ENCODE measurements at places on chromosomes 11 and 22.

DNA sequence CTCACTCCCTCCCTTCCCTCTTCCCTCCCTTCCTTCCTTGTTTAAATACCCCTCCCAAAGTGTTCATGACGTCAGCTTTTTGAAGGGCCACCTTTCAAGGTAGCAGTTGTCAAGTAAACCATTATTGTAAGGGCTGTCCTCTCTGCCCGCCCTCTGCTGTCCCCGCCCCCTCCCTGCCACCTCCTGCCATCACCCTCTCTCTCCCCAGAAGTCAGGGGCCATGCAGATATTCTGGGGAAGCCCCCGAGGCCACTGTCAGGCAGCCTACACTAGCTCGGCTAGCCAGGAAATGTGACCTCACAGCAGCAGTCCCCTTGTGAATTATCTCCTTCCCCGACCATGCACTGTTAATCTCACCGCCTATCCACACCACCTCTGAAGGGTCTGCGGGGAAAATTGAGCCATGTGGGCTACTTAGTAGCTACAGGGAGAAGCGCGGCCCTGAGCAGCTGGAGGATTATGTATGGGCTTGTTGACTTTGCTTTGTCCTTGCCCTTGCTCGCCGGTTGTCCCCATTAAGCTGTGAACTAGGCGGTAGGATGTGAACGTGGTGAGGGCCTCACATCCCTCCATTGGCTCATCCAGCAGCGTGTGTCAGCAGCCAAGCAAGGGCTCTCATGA is 42.1 kb upstream of the ATXN10 start:
- no peak for DNase-seq

GRCh38 chr22:39169797-39170466 is 17.5 kb upstream of the CBX7 start:
- no peak for DNase-seq

- no peak for DNase-seq
Measured at GRCh38 chr11:60389279-60389910, 6.9 kb upstream of the MS4A14 start.

GRCh38 chr22:49086606-49087157 is 741.0 kb downstream of the BRD1 start:
- DNase-seq: no peak

DNA sequence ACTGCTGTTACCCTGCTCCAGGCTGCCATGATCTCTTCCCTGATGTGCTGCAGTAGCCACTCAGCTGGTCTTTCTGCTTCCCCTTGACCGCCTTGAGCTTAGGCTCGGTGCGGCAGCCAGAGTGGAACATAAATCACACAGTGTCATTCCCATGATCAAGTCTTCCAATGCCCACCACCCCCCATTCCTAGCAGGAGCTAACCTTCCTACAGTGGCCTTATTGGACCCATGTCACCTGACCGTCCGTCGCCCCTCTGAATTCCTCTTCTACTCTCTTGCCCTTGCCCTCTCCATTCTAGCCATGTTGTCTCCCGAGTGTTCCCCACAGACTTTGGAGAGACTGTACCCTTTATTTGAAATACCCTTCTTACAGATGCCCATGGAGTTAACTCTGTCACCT is 43.4 kb downstream of the OTOG start:
- DNase-seq: no peak

- no peak for DNase-seq
Measured at GRCh38 chr11:36724742-36725385, 126.8 kb upstream of the RAG2 start.

DNA sequence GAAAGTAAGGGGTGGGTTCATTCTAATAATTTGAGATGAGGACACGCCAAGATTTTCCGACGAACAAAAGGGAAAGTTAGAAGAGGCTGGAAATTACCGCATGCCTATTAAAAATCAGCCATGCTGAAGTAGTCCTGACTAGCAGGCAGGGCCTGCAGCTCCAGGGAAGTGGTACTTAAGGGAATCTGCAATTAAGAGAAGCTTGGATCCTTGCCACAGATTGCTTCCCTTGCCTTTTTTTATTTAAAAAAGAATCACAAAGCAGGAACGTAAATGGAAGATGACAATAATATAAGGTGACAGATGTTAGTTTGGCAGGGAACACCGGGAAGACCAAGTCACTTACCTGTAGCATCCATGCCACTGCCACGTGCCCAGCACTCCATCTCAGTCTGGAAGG is 359.3 kb downstream of the CADM1 start:
- no peak for DNase-seq

DNA sequence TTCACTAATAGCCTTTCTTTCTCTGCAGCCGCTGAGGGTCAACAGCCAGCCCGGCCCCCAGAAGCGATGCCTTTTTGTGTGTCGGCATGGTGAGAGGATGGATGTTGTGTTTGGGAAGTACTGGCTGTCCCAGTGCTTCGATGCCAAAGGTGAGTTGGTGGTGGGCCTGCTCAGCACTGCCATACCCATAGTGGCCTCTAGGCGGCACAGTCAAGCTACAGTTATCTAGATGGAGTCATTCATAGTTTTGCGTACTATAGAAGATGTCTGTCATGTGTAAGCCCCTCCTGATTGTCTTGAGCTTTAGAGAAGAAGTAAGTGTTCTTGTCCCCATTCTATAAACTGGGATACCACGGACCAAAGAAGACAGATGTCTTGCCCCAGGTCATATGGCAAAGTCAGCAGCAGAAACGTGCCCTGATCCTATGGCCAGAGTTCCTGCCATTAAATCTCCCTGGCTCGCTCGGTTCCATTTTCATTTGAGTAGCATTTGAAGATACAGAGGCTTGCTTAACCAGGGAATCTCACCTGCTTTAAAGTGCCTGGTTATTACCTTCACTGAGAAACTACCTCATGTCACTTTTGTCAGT is 42.1 kb upstream of the CRTAM start:
- peak; percentile 33 for DNase-seq

DNA sequence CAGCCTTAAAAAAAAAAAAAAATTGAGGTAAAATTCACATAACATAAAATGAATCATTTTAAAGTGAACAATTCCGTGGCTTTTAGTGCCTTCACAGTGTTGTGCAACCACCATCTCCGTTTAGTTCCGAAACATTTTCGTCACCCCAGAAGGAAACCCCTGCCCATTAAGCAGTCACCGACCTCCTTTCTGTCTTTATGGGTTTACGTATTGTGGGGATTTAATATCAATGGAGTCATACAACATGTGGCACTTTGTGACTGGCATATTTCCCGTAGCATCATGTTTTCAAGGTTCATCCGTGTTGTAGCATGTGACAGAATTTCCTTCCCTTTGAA is 65.5 kb downstream of the BCR start:
- DNase-seq: no peak

GRCh38 chr11:33880979-33881378 is 10.9 kb downstream of the LMO2 start:
- DNase-seq: no peak

DNA sequence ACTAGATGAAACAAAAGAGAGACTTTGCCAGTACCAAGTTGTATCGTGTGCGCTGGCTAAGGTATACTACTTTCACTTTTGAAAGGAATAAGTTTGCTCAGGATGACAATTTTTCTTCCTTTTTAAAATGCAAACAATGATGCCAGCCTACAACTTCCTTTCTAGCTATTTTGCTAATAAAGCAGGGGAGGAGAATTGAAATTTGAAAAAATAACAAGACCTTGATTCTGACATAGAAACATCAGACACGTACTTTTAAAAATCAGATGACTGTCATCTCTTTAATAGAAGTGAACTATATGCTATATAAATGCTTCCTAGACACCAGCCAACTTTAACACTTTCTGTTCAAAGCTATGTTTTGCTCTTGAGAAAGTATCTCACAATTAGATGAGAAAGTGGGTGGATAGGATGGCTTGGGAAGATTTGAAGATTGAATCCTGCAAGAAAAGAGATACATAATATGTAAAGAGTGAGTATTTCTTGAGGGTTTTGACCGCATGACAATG is 41.7 kb upstream of the BLID start:
- DNase-seq: no peak

DNA sequence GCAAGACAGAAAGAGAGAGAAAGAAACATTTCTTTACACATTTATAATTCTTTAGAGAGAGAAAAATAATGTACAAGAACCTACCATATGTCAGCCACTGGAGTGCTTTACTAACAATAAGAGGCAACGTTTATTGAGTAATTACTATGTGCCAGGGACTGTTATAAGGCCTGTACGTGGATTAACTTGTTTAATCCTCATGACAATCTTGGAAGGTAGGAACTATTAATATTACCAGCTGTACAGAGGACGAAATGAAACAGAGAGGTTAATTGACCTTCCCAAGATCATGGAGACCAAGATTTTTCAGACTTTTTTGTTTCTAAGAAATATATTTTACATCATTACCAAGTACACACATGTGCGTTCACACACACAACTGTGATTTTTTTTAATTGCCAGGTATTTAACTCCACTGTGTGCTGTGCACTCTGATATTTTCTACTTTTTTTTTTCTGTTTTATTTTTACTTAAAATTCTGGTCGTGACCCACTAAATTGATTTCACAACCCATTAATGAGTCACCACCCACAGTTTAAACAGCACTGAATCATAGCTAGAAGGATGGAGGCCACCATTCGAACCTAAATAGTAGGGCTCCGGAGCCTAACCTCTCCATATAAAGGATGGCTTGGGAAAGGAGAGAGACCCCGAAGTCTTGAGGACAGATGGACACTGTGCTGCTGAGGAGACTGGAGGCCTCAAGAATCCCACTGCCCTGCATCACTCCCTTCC is 21.4 kb downstream of the CREB3L1 start:
- no peak for DNase-seq

GRCh38 chr11:45907911-45908370 is 870 bp upstream of the FREY1 start:
- no peak for DNase-seq

DNA sequence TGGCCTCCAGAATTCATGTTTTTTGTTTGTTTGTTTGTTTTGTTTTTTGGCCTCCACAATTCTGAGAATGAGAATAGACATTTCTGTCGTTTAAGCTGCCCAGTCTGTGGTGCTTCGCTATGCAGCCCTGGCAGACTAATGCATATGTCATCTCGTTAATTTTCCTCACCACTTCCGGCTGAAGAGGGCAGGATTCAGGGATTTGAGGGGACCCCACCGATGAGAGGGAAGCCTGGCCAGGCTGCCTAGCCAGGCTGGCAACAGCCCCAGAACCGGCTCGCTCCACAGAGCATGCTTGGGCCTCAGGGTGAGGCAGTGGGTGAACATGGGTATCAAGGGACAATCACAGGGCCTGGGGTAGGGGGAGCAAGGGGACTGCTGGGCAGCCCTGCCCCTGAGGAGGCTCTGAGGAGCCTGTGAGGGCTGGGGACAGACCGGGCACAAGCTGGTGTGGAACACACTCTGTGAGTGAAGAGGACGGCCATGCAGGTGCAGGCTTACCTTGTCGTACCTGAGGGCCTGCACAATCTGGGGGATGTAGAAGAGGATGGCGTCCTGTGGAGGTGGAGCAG is 47.8 kb upstream of the SERPIND1 start:
- no peak for DNase-seq

DNA sequence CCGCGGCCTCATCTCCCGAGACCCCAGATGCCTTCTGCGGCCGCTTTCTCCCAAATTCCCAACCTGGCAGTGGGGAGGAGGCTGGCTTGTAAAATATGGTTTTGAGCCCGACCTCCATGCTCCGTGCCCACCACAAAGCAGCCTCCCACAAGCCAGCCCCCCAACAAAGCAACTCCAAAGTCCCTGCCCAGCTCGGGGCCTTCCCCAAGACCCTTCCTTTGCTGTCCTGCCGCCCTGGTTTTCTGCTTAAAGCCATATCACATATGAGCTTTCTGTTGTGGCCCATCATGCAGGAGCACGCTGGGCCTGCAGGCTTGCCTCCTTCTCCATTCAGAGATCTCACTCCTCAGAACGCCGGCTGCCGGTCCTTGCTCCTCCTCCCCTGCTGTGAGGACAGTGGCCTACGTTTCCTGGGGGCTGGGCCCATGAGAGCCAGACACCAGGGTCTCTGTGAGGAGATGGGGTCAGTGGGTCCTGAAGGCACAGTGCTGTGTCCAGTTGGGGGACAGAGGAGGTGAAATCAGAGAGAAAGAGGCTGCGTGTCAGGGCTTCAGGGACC is 680.0 kb downstream of the BRD1 start:
- no peak for DNase-seq

- DNase-seq: no peak
Measured at GRCh38 chr22:49326558-49326957, 501.1 kb downstream of the BRD1 start.

- DNase-seq: no peak
Measured at GRCh38 chr11:124463990-124464389, 18.5 kb upstream of the OR8B8 start.

GRCh38 chr11:128505449-128506065 is 81.8 kb downstream of the ETS1 start:
- DNase-seq: no peak

GRCh38 chr11:27456140-27456794 is 16.3 kb downstream of the LGR4 start:
- DNase-seq: no peak

DNA sequence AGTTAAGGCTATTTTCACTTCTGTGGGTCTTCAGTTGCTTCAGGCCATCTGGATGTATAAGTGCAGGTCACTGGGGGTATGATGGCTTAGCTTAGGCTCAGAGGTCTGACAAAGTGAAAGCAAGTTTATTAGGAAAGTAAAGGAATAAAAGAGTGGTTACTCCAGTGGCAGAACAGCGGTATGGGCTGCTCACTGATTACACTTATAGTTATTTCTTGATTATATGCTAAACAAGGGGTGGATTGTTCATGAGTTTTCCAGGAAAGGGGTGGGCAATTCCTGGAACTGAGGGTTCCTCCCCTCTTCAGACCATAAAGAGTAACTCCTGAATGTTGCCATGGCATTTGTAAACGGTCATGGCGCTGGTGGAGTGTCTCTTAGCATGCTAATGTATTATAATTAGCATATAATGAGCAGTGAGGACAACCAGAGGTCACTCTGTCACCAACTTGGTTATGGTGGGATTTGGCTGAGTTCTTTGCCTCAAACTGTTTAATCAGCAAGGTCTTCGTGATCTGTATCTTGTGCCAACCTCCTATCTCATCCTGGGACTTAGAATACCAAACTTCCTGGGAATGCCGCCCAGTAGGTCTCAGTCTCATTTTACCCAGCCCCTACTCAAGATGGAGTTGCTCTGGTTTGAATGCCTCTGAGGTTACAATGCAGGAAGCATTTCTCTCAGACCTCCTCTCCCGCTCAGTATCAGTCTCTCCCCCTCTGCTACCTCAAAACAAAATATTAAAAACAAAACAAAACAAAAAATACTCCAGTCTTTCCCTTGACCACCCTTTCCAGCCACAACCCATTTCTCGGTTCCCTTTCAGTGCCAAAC is 106.6 kb upstream of the SLC22A12 start:
- DNase-seq: no peak

Measured in central memory CD4-positive, alpha-beta T cell (primary cell).